SJSA1 (cell line): ENCODE measurements at places on chromosomes 2 and 18.

DNA sequence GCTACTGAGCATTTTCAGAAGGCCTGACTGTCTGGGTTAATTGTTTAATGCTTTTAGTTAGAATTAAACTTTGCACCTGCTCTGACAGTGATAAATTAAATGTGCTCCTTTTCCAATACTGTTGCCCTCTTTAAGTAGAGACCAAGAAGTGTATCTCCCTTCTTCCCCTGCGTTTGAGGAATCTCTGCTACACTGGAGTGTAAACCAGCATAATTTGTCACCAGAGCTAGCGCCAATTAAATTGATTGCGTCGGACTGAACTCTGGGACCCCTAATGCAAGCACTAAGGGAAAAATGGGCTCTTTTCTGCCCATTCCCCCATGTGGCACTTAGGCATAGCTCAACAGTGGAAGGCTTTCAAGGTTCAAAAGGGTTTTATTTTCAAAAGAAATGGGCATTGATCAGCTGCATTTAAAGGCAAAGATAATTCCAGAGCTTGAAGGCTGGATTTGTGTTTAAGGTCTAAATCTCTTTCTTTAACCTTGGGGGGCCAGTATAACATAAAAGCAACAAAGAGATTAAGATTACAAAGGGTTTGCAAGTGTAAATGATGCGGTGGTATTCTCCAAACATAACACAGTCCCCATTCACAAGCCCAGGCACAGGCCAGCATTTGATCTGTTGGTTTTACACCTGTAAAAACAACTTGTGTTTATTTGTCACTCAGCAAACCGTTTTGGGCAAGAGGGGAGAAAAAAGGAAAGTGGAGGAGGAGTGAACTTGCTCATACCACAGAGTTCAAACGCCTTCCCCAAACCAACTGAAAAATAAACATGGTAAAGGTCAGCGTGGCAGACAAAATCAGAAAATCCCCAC lies 427.6 kb downstream of the BCL11A start:
- DNase-seq = no peak

DNA sequence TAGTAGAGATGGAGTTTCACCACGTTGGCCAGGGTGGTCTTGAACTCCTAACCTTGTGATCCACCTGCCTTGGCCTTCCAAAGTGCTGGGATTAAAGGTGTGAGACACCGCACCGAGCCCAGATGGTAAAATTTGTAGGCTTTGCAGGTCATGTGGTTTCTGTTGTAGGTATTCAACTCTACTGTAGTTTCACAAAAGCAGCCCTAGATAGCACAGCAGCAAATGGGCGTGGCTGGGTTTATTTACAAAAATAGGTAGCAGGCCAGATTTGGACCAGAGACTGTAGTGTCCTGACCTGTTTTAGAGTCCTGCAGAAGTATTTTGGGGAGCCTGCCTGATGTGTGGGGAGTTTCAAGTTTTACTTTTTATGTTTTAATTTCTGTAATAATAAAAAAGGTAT lies 84.1 kb upstream of the RASGRP3 start:
- no peak for DNase-seq

GRCh38 chr2:105882920-105883435 lies 138.3 kb downstream of the NCK2 start:
- DNase-seq = no peak

DNA sequence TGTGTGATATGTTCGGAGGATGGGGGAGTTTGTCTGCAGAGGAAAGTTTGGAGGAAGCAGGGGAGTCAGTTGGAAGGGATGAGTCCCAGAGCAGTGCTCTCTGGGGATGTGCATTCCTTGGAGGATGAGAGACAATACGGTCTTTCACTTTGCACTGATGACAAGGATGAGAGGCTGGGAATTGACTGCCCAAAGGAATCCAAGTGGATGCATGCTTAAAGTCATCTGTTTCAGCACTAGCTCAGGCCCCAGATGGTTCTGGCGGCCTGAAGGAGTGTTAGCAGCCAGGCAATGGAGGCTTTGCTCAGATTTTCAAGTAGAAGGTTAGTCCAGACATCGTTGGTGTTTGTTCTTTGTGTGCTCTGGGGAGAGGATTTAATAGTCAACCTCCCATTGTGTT lies 100.2 kb downstream of the CRIM1 start:
- no peak for DNase-seq

GRCh38 chr2:923832-924601 lies 26.6 kb upstream of the SNTG2 start:
- no peak for DNase-seq

DNA sequence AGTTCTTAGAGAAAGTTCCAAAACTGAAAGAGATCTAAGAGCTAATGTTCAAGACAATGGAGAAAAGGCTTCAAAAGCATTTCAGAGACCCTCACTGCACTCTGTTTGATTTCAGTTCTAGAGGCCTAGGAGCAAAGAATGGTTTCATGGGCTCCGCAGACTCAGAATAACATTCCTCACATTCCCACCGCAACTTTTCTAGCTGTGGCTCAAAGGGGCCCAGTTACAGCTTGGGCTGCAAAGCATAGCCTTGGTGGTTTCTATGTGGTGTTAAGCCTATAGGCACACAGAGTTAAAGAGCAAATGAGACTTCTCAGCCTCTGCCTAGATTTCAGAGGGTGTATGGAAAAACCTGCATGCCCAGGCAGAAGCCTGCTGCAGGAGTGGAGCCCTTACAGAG lies 73.0 kb downstream of the FSIP2 start:
- DNase-seq = no peak

DNA sequence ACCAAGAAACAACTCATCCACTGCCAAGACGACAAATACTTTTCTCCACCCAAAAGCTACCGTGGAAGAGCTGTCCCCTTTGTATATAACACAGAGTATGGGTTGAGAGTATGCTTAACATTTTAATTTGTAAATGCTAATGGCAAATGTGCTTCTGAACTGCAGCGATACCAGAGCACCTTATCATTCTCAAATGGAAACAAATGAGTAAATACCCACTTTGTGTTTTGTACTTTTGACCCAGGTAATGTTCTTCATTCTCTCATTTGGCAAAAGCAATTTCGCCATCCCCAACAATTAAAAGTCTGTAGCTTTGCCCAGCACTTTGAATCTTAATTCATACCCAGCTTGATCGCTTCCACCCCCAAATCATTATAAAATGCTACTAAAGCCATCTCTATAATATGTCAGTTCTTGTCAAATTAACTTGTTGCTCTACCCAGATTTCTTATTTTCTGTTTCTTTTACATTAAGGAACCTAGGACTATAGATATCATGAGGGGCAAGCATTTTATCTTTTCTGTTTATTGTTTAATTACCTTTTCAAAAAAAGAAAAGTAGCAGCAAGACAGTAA lies 6.2 kb upstream of the POU3F3 start:
- no peak for DNase-seq

GRCh38 chr2:78982638-78983330 lies 42.7 kb upstream of the REG3G start:
- no peak for DNase-seq

GRCh38 chr2:176561706-176562105 lies 292.5 kb downstream of the MTX2 start:
- no peak for DNase-seq

- DNase-seq = no peak
Observed at GRCh38 chr18:1350931-1351450, 446.3 kb downstream of the ADCYAP1 start.

- DNase-seq = no peak
Observed at GRCh38 chr2:201070948-201071478, 458 bp downstream of the HYCC2 start.

- no peak for DNase-seq
Observed at GRCh38 chr18:67376372-67376771, 140.1 kb downstream of the DSEL start.

DNA sequence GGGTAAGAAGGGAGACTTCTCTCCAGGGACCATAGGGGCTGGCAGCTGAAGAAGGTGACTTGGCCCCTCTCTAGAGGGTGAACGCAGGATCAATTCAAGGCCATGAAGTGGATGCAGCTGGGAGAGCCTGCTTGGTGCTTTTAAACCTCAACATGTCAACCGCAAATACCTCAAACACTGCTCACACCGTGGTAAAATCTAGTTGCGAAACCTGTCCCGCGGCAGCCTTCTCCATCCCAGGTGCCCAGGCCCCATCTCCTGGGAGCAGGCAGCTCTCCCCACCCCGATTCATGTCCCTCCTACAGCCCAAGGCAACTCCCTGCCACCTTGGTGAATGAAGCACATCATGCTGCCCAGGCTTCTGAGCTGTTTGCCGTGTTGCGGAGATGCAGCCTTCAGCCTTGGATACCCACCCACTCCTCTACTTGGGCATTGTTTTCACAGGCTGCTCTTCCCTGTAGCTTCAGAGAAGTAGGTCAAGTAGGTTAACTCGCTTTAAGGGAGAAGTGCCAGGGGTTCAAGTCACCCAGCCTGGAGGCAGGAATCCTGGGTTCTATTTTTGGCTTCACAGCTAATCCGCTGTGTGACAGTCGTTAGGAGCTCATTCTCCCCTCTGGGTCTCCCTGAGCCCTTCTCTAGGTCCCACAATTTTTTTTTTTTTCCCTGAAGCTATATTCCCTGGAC lies 6.2 kb upstream of the EFR3B start:
- no peak for DNase-seq

GRCh38 chr2:227829337-227829736 lies 15.7 kb downstream of the CCL20 start:
- no peak for DNase-seq

- peak; percentile 71 for DNase-seq
Observed at GRCh38 chr2:238947920-238948710, 100.2 kb downstream of the TWIST2 start.

GRCh38 chr2:198322275-198322674 lies 517.9 kb downstream of the PLCL1 start:
- DNase-seq = no peak

- no peak for DNase-seq
Observed at GRCh38 chr18:60113396-60113795, 213.6 kb downstream of the PMAIP1 start.

DNA sequence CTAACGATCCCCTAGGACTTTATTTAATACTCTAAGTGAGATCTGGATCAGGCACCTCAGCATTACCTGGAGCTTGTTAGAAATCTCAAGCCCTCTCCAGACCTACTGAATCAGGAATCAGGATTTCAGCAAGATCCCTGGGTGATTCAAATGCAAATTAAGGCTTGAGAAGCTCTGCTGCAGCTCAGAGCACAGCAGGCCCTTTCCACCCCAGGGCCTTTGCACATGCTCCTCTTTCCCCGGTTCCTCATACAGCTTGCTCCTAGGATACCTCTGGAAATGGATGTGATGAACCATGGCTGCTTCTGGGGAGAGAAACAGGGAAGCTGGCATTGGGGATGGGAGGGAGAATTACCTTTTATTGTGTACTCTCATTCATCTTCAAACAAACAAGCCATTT lies 40.3 kb upstream of the MGAT4A start:
- no peak for DNase-seq

- DNase-seq = no peak
Observed at GRCh38 chr2:237943395-237944094, 23.3 kb upstream of the UBE2F start.

GRCh38 chr18:77068321-77069312 lies 64.0 kb downstream of the MBP start:
- peak; percentile 69 for DNase-seq

DNA sequence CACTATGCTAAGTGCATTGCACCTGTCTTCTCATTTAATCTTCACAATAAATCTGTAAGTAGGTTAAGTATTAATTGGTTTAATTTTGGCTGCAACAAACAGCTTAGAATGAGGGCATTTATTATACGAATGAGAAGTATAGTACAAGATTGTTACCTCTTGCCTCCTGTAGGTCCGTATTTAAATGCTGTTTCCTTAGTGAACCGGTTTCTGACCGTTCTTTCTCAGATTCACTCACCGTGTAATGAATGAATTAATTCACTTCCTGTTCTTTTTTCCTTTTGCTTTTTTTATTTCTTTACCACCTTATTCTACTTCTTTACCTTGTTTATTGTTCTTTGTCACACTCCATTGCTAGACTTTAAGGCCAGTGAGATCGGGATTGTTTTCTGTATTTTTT lies 153.8 kb upstream of the RASGRP3 start:
- no peak for DNase-seq

- DNase-seq = no peak
Observed at GRCh38 chr2:50547521-50547920, 484.4 kb downstream of the NRXN1 start.

DNA sequence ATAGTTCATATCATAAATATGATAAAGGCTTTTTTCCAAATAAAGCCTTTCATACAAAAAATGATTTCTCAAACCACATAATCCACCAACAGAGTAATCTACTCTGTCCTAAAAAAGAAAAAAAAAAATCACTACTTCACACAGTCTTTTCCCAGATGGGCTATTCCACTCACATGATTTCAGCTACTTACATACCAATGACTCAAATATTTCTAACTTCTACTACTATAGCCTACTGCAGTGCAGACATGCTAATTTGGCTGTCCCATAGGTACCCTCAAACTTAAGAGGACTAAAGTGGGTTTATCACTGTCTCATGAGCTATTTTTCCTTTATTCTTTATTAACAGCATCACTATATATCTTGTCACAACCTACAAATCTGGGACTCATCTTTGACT lies 57.4 kb downstream of the SLC66A3 start:
- DNase-seq = no peak

DNA sequence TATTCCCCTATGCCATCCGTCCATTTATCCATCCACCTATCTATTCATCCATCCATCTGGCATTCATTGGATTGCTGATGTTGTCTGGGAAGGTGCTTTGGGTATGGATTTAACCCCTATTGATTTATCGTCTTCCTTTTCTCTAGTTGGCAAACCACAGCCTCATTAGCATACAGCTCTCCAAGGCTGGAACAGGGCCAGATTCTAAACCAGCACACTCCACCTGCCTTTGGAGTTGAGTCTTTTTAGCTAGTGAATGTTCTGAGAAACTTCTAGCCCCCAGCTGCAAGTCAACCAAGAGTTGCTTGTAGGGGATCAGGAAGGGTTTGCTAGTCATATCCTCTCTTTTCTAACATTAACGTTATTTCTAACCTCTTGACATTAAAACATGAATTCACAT lies 90.7 kb downstream of the NRP2 start:
- DNase-seq = no peak

GRCh38 chr18:40056079-40056692 lies 1898.8 kb upstream of the PIK3C3 start:
- DNase-seq = no peak

GRCh38 chr18:25726298-25726697 lies 364.1 kb downstream of the SS18 start:
- DNase-seq = peak; percentile 68

- DNase-seq = no peak
Observed at GRCh38 chr2:191234376-191234775, 10.8 kb upstream of the MYO1B start.

GRCh38 chr2:173903601-173904394 lies 61.4 kb downstream of the SP3 start:
- no peak for DNase-seq

DNA sequence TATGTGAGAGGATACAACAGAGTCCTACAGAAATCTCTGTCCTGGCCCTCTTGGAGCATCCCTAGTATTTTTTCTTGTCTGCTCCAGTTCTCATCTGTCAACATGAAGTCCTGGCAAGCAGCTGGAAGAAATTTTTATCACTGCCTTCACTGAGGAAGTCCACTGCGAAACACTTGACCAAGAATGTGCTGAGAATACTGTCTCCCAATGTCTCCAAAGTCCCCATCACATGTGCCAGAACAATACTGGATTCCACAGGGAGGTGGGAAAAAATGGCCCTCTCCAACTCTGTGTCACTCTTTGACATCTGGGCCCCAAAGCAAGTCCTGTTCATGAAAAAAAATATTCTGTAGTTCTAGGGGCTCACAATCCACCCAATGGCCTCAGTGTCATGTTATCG lies 32.8 kb upstream of the PGAP1 start:
- DNase-seq = no peak

GRCh38 chr2:129812071-129812470 lies 167.4 kb upstream of the RAB6C start:
- DNase-seq = no peak
